ENCODE measurements at places on chromosomes 7 and 10.

DNA sequence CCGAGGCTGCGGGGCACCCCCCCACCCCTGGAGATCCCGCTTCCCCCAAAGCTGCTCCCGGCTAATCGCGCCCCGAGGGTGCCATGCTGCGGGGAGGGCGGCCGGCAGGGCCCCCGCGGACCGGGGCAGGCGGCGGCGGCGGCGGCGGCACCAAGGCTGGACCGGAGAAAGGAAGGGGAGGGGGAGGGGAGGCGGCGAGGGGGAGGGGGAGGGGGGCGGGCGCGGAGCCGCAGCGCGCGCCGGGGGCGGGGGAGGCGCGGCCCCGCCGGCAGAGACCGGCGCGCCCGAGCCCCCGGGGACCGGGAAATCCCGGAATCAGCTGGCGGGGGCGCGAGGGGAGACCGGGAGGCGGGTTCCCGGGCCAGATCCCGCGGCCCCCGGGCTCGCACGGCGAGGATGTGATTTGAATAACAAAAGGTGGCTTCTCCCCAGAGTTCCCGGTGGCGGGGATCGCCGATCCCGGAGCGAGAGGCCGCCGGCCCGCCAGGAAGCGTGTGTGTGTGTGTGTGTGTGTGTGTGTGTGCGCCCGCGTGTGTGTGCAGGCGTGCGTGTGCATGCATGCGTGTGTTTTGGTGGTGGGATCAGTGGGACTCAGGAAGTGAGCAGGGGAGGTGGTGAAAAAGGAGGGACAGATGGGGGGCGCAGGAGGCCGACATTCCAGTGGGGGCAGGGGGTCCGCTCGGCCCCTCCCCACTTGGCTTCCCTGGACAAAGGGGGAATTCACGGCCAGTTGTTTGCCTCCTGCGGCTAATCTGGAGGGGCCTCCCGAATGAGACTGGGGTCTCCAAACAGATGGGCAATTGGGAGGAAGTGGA lies 99.5 kb downstream of the HIP1 start:
- peak; percentile 23 for DNase-seq

DNA sequence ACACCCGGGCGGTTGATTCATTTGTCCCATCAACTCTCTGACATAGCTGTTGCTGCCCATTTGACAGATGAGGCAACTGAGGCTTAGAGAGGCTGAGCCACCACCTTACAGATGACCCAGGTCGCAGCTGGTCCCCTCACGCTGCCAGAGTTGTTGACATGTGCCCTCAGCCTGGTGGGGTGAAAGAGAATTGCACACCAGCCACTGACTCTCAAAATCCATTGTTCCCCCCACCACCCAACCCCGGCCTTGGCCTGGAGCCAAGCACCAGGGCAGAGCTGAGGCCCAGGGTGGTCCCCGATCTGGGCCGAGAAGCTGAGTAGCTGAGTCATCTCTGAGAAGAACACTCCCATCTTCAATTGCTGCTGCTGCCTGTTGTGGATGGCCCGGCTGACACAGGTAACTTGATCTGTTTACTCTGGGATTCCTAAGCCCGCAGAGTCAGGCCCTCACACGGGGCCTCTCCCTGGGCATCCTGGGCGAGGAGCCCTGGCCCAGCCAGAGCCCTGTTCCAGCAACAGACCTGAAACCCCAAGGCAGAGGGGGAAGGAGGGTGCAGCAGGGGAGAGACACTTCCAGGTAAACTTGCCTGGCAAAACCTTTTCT lies 27.5 kb downstream of the PVRIG start:
- DNase-seq = peak; percentile 55

GRCh38 chr10:60304829-60305379 lies 84.8 kb downstream of the ANK3 start:
- no peak for DNase-seq

GRCh38 chr7:103668279-103668941 lies 222.4 kb upstream of the SLC26A5 start:
- DNase-seq = no peak

- DNase-seq = peak; percentile 87
Measured at GRCh38 chr10:24718031-24718855, 5.4 kb downstream of the ARHGAP21 start.

- peak; percentile 3 for DNase-seq
Measured at GRCh38 chr10:123573236-123574108, 92.7 kb upstream of the GPR26 start.

- DNase-seq = no peak
Measured at GRCh38 chr10:77461636-77462296, 175.8 kb downstream of the KCNMA1 start.

GRCh38 chr7:152756116-152756515 lies 3.4 kb upstream of the ACTR3B start:
- DNase-seq = peak; percentile 57

All from fibroblast of mammary gland (primary cell).